ENCODE measurements at places on chromosomes 3 and 15.

DNA sequence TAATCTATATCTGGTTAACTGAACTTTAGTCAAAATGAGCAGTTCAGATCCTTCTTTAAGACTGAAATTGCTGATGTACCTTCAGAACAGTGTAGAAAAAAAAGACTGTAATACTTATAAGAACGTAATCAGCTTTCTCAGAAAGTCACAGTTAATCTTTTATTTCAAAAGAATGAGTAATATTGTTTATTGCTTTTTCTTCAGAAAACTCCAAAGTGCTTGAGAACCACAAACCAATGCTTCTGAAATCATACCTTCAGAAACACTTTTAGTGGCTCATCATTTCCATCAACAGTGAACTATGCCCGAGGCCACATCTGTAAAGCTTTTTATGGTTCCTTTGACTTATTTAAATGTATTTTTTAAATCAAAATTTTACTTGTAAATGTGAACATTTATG is 33.3 kb upstream of the CLASP2 start:
- no peak for DNase-seq

DNA sequence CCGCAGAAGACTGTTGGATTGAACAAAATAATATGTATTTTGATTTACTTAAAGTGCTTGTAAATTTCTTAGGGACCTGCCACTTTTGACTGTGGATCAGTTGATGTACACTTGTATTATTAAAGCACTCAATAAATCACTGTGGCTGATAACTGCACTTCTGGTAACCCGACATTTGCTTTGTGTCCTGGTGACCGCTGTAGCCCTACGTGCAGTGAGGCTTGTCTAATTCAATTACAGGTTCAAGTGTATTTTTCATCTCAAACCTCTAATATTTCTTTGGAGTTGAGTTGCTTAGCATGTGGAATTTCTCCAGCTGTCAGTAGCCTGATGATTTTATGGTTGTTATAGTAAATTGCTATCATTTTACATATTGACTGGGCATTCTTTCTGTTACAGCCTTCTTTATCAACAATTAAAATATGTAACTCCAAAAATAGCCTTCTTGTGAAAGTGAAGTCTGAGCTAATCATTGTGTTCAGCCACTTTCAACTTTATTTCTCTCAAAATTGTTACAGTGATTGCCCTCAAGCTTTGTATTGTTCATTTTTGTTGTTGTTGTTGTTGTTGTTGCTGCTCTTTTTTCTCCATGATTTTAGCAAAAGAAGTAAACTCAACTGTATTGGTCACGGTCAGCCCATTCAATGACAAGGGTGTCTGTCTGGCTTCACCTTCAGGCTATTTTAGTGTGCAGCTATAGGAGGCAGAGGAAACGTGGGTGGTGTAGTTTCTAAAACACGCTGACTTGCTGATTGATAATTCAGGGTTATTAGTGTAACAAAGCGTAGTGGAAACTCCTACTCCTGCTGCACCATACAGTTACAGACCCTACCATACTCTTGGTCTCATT is 215.1 kb upstream of the UBE2E1 start:
- no peak for DNase-seq

GRCh38 chr15:64152507-64153387 is 1.2 kb downstream of the SNX22 start:
- DNase-seq = peak; percentile 51

DNA sequence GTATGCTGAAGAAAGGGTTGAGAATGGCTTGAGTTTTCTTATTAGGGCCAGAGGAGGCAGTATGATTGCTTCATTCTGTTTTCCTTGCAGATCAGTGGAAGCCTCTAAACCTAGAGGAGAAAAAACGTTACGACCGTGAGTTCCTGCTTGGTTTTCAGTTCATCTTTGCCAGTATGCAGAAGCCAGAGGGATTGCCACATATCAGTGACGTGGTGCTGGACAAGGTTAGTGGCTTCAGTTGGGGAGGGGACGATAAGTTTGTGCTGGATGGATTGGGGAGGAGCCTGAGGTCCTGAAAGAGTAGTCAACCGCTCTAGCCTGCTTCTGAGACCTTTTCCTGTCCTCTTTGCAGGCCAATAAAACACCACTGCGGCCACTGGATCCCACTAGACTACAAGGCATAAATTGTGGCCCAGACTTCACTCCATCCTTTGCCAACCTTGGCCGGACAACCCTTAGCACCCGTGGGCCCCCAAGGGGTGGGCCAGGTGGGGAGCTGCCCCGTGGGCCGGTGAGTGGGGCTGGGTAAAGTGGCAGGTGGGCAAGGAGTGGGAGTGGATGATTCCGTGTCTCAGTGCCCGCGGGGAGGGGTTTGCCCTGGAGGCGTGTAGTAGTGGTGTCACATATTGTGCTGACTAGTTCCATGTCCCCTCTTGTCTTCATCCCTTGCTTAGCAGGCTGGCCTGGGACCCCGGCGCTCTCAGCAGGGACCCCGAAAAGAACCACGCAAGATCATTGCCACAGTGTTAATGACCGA is 8.5 kb downstream of the EIF4G1 start:
- DNase-seq = no peak

GRCh38 chr15:62257996-62258521 is 93.0 kb upstream of the C2CD4B start:
- DNase-seq = peak; percentile 82

- DNase-seq = no peak
Observed at GRCh38 chr3:101732240-101732641, 7.8 kb downstream of the CEP97 start.

DNA sequence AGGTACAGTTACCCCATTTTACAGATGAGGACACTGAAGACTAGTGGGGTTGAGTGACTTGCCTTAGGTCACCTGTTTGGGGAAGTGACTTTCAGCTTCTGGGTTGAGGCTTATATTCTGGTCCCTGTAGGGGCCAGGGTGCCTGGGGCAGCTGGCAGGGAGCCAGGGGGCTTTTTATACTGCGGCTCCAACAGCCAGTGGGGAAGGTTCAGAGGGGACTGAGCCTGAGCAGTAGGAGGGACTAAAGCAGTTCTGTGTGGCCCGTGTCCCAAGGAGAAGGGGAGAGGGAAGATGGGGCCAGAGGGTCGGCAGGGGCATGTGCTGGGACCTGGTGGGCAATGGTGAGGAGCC is 37.7 kb downstream of the SLC6A6 start:
- peak; percentile 40 for DNase-seq

DNA sequence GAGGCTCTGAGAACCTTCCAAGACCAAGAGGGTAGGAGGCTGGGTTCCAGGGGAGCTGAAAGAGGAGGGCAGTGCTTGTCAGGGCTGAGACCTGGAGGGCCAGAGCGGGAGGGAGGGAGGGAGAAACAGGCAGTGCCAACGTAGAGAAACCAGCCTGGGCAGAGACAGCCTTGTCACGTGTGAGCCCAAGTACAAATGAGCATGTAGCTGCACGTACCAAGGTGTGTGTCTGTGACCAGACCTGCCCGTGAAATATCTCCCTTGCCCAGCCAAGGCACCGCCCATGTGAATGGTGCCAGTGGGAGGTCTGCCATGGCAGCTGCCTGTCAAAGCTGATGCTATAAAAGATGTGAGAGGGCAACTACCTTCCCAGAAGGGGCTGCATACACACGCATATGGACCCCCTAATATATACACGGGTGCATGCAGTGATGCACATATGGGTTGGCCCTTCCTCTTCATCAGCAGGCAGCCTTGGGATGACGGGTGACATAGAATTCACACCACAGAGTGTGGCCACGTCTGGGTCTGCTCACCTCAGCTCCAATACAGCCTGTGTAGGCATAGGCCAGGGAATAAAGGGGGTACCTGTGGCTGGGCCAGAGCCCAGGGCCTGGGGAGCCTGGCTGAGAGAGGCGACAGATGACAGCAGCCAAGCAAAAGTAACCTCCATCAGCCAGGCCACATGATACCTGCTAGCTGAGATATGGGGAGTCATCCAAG is 7.8 kb upstream of the CTDSPL start:
- DNase-seq = no peak

DNA sequence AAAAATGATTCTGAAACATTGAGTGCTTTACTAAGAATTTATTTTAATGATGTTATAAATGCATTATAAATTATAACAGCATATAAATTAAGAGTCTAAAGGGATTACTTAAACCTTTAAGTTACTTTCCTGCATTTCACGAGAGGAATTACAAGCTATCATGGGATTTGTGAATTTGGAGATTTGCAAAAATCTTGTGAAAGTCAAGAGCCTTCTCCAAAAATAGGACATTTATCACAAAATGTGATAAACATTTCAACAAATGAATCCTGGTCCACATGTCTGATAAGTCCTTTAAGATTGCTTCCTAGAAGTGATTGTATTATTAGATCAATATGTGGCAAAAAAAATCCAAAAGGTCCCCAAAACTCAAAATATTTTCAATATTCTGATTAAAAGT is 154.5 kb downstream of the ATP8B4 start:
- no peak for DNase-seq

- DNase-seq = no peak
Observed at GRCh38 chr15:96135166-96136093, 195.1 kb upstream of the NR2F2 start.

- DNase-seq = no peak
Observed at GRCh38 chr15:61749169-61749568, 311.1 kb downstream of the VPS13C start.

- DNase-seq = no peak
Observed at GRCh38 chr3:12755754-12756153, 3.3 kb downstream of the TMEM40 start.

- DNase-seq = peak; percentile 69
Observed at GRCh38 chr3:134485075-134485717, 589 bp downstream of the ANAPC13 start.

DNA sequence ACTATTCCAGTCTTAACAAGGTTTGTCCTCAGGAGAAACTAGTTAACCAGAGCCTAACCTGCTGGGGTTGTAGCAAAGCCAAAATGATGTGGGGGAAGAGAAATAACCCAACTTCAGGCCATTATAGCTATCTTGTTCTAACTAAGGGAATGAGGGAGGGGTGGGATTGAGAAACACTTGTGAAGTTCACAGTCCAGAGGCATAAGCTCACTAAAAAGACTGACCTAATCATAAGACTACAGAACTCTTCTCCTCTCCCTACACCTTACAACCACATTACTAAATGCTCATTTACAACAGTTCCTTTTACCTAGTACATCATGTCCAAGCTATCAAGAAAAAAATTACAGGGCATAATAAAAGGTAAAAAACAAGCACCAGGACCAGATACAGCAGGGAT is 52.8 kb downstream of the UBE3A start:
- no peak for DNase-seq

DNA sequence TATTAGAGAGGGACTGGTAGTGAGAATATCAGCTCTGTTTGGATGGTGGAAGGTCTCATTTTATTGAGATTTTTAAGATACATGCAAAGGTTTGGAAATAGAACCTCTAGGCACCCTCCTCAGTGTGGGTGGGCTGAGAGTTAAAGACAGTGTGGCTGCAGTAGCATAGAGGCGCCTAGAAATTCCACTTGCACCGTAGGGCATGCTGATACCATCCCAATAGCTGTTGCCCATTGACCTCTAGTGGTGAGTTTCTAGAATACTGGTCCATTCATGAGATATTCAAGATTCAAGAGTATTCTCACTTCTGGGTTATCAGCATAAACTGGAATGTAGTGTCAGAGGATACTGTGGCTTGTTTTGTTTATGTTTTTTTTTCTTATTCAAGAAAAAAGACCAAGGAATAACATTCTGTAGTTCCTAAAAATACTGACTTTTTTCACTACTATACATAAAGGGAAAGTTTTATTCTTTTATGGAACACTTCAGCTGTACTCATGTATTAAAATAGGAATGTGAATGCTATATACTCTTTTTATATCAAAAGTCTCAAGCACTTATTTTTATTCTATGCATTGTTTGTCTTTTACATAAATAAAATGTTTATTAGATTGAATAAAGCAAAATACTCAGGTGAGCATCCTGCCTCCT is 87.2 kb downstream of the TGFBR2 start:
- DNase-seq = peak; percentile 60

- peak; percentile 45 for DNase-seq
Observed at GRCh38 chr3:129934234-129935123, 40.0 kb upstream of the TRH start.

DNA sequence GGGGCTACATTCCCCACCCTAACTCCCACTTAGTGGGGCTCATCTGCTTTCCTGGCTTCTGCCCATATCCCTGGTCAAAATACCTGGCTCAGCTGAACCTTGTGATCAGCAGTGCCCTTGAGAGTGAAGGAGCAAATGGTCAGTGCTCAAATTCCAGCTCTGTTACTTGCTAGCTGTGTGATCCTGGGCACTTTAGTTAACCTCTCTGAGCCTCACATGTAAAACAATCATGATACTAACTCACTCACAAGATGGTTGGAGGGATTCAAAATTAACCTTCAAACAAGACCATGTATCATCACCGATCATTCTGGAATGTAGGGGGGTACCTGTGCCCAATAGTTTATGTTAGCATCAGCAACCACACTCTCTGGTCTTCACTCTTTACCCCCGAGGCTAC is 325.6 kb upstream of the TLE3 start:
- no peak for DNase-seq

DNA sequence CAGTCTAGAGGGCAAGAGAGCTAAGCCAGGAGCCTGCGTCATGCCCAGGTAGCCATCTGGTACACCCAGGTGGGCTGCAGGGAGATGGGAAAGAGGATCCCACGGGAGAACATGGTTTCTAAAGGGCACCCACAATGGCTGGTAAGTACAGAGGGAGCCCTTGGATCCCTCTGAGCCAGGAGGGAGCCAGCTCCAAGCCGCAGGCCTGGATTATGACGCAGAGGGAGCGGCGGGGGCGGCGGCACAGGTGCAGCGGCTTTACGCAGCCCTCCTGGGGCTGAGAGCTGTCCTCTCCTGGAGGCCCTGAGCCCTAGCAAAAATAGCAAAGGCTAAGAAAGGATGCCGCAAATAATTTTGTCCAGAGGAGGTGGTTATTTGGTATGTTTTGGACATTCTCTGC is 2.8 kb downstream of the CAV3 start:
- DNase-seq = no peak

DNA sequence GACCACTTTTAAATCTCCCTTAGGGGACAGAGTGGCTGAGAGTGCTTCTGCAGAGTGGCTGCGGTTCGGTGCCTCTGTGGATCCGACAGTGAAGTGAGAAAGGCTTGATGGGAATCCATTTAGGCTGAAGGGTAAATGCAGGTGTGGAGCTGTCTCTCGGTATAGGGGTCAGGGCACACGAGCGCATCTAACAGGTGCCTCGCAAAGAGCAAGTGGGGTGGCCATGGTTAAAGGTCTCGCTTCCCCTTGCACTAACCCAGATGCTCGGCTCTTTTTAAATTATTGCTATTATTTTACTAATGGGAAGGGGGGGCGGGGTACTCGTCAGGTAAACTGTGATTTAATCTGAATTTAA is 598 bp upstream of the GJD2 start:
- DNase-seq = no peak

- DNase-seq = no peak
Observed at GRCh38 chr15:81146466-81146865, 12.4 kb downstream of the CFAP161 start.

GRCh38 chr3:171066206-171066605 is 39.7 kb upstream of the SLC2A2 start:
- DNase-seq = no peak

GRCh38 chr15:83104141-83104540 is 3.3 kb upstream of the TM6SF1 start:
- no peak for DNase-seq

DNA sequence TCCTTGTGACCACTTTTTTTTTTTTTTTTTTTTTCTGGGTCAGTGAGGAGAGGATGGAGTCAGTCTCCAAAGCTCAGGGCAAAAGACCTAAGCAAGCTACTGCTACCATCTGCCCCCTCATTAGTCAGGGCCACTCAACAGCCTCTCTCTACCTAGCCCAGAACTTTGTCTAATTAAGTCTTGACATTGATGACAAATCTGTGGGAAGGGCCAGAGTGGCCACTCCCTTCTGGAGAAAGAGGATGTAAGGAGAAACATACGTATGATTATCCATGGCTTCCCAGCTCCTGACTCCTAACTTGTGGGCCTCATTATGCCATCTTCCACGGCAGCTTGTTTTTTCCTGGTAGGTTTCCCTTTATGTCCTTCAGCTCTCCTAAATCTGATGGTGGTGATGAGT is 37.9 kb downstream of the NR1I2 start:
- no peak for DNase-seq
